ENCODE measurements at places on chromosomes 1 and 21. TPM values are rescaled to one million over a fixed set of nuclear protein-coding genes. Genes with fewer than 3 reads are reported as not detected.

- DNase-seq: peak; percentile 17
These were observed 263.6 kb downstream of the DUSP10 start for GRCh38 chr1:221478050-221478949.

Gene ADAM30
- total RNA-seq: not detected

Gene PAQR6
- 1.6 TPM for total RNA-seq

GRCh38 chr1:225908013-225908640 is 15.9 kb downstream of the PYCR2 start:
- DNase-seq: no peak

GRCh38 chr1:41455479-41456332 is 28.8 kb downstream of the EDN2 start:
- DNase-seq: no peak

DNA sequence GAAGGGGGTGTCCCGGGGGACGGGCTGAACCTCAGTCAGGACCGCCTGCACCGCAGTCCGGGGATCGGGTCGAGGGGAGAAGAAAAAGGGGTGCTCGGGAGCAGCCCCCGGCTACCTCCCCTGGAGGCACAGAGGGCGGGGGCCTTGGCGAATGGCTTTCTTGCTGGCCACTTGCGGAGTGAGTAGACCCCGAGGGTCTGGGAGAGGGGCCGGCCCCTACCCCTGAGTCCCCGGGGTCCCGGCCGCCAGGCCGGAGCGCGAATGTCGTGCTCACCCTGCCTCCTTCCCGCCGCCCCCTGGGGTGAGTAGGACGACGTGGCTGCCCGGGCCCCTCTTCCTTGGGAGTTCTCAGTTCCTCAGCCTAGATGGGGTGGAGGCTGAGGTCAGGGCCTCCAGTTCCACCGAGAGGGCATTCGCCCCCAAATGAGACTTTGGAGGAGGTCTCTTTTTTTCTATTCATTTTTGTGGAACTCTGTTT is 113.0 kb downstream of the OSBPL9 start:
- DNase-seq: no peak

Gene VAV3
- total RNA-seq: 1.5 TPM

Gene AMY2B
- 1.2 TPM for total RNA-seq

DNA sequence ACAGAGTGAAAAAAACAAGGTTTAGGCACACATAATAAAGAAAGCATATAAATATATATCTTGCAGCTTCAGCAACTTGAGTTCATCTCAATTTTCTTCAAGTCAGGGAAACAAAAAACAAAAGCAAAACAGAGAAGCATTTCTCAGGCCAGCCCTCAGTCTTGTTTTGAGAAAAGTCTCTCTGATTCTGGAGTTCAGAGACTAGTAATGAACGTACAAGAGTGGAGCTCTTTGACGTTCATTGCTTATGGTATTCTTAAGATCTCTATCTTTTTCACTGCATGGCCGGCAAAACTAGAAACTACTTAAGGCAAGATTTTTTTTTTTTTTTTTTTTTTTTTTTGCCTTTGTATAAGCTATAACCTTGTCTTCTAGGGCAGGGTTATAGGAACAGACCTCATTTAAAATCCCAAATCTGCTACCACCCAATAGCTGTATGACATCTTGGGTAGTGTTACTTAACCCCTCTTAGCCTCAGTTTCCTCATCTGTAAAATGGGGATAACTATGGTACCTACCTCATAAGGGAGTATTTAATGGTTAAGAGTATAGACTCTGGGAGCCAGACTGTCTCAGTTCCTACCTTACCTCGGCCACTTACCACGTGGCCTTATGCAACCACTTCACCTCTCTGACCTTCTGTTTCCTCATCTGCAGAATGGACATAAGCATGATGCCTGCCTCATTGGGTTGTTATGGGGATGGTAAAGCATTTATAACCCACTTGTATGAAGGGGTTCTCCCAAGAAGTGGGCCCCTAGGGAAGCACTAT is 33.6 kb downstream of the LMO4 start:
- DNase-seq: no peak

Gene MX2
- total RNA-seq: not detected

DNA sequence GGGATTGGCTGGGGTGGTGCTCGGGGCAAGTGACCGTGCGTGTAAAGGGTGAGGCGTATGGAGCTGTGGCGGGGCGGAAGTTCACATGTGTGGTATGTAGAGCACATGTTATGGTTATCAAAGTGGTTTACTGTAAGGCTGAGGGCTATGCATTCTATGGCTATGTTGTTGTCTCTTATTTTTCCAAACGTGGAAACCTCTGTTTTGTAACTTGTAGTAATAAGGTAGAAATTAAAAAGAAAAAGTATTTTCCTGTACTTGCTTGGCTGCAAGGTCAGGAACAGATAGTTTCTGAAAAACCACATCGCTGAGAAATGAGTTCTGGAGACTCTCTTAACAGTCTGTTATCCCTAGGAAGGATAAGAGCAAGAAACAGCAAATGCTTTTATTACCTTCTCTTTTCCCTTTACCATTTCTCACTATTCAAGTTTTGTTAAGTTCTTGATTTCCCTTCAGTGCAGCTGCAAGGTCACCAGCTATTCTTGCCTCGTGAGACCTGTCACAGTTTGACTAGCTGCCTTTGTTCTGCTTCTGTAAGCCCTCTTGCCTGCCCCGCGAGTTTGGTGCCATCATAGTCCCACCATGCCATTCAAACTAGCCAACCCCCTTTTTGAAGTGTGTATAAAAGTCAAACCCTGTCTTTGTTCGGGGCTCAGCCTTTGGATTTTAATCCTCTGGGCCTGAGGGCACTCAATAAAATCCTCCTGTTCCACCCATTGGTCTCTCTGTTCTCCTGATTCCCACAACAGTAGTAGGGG is 9.5 kb downstream of the RNU1-2 start:
- DNase-seq: no peak

Gene MEX3A
- 26.6 TPM for total RNA-seq

- no peak for DNase-seq
These were observed 449.1 kb downstream of the PTPRU start for GRCh38 chr1:29685387-29685786.

Gene LCE2C
- not detected for total RNA-seq

Gene TMCO4
- total RNA-seq: 9.0 TPM

- no peak for DNase-seq
These were observed 2.0 kb upstream of the RCSD1 start for GRCh38 chr1:167627865-167628641.

DNA sequence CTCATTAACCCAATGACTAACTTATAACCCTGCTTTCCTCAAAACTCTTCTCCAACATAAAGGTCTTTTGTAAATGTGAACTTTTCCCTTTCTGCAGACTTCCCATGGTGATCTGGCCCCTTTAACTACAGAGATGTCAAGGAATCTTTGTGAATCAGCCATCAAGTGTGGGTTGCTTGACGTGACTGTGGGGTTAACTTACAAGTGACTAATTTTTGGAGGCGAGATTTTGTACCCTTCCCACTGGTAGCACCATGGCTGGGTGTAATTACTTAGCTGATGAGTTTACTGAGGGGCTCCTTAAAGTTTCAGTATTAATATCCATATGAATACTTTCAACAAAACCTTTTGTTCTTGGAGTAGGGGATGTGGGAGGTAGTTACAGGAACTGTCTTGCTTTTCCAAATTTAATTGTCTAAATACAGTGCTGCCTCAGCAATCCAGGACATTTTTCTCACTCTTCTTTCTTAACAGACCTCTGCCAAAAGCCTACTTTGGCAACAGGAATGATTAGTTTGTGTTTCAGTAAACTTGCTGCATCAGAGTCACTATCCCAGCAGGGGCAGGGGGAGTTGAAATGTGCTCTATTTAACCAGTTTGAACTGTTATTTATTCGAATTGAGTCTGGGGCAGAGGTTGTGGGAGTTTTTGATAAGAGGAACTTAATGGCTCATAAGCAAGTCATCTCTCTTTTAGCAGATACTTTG is 217.3 kb upstream of the FGGY start:
- no peak for DNase-seq

GRCh38 chr1:225508538-225509375 is 80.9 kb upstream of the LBR start:
- peak; percentile 97 for DNase-seq

DNA sequence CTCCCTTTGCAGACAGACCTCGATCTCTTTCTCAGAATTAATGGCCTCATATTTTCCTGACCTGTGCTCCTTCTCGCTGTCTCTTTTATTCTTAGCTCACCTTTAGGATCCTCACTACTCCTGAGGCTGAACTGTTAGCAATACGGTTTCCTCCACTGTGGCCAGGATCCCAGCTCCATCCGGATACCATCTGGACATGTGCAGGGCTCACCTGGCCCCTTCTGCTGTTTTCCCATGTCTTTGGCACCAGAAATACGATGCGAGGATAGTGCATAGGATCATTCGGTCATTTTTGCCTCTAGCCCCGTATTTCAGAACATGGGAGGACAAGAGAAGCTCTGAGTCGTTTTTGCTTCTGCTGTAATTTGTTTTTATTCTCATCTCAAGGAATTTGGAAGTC is 108.5 kb upstream of the KIF26B start:
- DNase-seq: no peak

DNA sequence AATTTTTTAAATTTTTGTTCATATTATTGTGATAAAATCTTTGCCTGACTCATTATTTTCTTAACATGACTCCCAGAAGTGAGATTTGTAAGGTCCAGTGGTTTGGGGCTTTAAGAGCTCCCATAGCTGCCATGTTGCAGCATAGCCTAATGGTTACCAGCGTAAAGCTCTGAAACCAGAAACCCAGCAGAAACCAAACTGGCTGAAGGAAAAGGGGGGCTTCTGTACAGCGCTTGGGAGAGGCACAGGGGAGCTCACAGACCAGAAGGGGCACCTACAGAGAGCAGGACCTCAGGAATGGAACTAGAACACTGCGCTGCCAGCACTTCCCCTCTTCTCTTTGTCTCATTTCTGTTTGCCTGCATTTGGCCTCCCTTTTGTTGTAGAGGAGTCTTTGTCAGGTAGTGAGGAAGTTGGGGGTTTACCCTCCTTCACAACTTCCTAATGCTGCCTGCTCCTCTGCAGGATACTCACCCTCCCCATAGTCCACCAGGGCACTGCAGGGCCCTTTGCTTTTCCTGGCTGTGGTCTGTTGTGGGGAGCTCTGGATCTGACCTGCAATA is 2.6 kb upstream of the PYCR2 start:
- DNase-seq: no peak

Gene ANGPTL7
- not detected for total RNA-seq

Gene FRRS1
- 4.8 TPM for total RNA-seq

GRCh38 chr1:55476445-55477015 is 261.4 kb upstream of the USP24 start:
- DNase-seq: no peak

Gene KRTAP10-6
- not detected for total RNA-seq

Gene AUNIP
- total RNA-seq: 4.8 TPM

DNA sequence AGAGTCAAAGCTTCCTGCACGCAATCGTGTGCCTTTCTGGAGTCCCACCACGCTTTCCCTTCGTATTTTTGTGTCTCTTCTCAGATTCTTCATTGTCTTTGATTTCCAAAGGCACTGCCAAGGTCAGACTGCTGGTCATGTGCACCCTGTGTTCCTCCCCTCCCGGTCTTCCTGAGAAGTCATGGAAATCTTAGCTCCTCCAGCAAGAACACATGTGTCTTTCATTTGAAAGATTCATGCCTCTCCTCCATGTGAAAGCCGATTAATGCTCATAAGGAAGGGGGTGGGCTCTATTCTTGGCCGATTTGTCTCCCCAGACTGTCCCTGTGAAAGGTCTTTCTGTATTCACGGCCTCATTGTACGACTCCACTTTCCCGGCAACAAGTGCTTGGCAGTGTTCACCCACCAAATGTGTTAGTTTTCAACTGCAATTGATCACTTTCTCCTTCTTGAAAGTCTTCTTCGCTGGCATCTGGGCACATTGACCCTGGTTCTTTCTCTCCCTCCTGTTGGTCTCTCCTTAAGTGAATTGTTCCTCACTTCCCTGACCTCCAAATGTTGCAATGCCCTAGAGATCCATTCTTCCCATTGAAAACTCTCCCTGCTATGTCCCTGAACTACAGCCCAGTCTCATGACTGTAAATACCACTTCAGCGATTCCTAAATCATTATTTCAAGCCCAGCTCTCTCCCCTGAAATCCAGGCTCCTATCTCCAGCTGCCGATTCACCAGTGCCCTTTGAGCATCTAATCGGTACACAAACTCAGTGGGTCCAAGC is 25.4 kb downstream of the MX2 start:
- no peak for DNase-seq

Gene OR2W3
- total RNA-seq: not detected

Gene PODN
- 2.0 TPM for total RNA-seq

Gene KCND3
- total RNA-seq: not detected

- DNase-seq: no peak
These were observed 23.3 kb upstream of the CDK18 start for GRCh38 chr1:205481218-205481617.

DNA sequence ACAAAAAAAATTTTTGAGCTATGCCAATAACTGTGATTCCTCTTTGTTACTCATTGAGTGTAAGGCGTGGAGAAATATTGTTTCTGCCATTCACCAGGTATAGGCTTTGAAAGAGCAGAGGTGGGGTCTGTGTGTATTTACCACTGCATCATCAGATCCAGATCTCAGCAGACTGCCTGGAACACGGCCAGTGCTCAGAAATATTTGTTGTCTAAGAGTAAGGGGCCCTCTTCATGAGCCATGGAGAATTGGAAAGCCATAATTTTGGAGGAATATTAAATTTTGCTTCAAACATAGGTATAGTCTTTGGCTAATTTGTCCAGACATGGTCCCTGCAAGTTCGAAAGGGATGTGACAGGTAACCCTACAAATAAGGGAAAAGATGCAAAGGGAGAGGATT is 231.3 kb upstream of the IRF2BP2 start:
- no peak for DNase-seq

Gene SPATA21
- not detected for total RNA-seq

- no peak for DNase-seq
These were observed 25.0 kb upstream of the PRELP start for GRCh38 chr1:203450479-203451149.

GRCh38 chr1:233389169-233389568 is 61.6 kb downstream of the MAP3K21 start:
- DNase-seq: no peak

DNA sequence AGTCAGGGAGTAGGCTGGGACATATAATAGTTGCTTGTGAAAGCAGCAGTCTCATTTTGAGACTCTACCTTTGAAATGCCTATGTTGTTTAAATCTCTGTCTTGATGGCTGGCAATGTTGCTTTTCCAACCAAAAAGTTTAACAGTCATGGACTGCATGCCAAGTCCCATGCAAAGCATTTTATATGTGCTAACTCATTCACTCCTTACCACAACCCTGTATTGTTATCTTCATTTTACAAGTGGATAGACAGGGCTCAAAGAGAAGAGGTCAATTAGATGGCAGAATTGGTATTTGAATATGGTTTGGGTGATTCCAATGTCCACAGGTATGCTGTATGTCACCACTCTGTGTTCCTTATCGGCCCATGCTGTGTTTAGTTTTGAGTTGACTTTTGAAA is 331.4 kb upstream of the USP24 start:
- DNase-seq: no peak

GRCh38 chr1:7652061-7652460 is 119.0 kb upstream of the VAMP3 start:
- no peak for DNase-seq

Gene FMOD
- total RNA-seq: 0.11 TPM

Gene AQP10
- total RNA-seq: not detected

Gene CD48
- not detected for total RNA-seq
